ENCODE measurements at places on chromosomes 2 and 18.

DNA sequence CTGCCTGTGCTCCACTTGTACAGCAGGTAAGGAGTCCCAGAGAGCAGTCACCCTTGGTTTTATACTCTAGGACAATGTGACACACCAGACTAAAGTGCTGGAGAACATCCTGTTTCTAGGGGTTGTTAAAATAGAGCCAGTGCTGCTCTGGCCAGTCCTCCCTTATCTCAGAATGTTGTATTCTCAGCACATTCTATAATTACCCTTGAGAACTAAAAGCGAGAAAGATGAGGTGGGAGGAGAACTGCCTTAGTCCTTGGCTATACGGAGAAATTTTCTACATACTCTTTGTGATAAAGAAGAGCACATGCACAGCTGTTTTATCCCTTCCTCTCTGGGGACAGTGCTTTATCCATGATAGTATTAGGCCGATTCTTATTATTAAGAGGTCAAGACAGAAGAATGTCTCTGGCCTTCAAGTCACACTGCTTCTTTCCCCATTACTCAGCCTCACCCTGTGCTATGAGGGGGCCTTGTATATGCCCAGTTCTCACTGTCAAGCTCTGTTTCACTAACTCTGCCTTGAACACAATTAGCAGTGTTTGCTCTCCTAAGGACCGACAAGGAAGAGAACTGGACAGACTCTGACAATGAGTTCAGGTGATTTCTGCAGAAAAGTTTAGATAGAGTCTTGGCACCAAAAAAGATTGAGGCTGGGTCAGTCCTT is 385.8 kb downstream of the TRIB2 start:
- no peak for DNase-seq

DNA sequence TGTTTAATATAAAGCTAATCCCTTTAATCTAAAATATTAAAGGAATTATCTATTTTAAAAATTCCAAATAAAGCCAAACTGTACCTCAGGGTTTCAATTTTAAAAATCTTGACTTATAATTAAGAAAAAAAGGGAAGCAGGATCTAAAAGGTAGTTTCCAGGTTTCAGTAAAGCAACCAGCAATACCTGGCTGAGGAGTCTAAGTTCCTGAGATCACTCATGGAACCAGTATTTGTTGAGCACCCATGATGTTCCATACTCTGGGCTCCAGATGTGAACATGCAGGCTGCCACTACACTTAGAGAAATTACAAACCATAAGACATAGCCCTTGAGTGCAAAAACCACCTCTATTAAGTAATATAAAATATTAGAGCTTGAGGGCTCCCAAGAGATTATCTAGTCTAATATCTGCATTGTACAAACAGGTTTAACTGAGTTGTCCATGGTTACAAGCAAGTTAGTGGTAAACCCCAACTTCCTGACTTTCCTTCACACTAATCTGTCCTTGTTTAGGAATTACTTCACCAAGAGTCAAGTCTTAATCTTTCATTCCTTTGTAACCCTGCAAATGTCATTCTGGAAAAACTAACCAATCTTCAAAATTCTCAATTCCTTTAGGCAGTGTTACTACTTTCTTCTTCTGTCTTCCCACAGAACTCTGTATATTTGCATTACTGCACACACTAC is 49.2 kb downstream of the CLASP1 start:
- DNase-seq, result no peak

DNA sequence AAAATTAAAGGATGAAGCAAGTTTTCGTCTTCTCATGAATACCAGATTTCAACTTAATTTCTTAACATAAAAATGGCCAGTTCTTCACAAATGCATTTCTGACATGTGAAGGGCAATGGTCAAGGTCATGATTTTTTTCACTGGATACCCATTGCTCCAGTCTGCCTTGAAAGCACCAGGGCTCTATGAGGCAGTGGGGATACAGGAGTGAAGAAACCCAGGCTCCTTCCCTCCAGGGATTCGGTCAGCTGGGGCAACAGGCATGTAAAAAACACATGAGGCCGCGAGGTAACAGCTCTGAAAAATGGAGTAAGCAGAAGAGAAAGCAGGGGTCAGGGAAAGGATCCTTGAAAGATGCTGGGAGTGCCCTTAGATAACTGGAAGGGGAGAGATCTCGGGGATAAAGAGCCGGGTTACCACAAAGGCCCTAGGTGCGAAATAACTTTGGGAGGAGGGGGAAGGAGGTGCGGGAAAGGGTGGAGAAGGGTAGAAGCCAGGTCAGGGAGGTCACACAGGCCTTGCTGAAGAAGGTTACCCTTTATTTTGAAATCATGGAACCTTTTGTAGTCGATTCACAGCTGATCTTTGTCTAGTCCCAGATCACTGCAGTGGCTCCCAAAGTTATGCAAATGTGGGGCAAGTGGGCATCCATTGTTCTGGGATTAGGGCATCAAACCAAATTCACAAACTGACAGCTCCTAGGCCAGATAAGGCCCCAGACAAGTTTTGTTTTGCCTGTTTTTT is 5.2 kb upstream of the SPRED2 start:
- peak; percentile 44 for DNase-seq

DNA sequence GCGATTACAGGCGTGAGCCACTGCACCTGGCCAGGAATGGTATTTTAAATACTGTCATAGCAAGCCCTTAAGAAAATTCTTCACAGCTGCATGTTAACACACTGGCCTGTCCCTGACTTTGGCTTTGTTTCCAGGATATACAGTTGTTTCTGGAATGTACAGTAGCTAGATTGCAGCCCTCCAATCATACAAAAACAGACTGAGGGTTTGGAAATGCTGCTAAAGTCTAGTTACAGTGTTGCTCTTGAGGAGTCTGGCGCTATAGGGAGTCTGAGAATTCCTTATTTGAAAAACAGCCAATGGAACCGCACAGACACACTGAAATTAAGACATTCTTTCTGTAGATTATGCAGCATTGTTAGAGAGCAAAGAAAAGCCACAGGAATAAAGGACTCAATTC is 37.7 kb downstream of the STON1 start:
- no peak for DNase-seq

DNA sequence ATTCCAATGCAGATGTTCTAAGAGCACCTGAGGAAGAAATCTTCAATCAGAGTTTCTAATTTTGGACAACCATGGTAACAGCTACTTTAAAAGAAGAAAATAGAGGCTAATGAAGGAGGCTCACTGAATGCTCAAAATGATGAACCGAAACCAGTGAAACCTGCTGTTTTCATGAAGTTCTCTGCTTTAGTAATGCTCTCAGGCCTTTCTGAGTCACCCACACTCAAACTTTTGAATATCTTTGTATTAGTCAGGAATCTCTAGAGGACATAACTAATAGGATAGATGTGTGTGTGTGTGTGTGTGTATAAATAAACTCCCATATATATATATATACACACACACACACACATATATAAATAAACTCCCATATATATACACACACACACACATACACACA is 76.9 kb upstream of the RIT2 start:
- DNase-seq, result no peak

- DNase-seq, result peak; percentile 6
These were observed 248.8 kb upstream of the SLC39A10 start for GRCh38 chr2:195408196-195408595.

DNA sequence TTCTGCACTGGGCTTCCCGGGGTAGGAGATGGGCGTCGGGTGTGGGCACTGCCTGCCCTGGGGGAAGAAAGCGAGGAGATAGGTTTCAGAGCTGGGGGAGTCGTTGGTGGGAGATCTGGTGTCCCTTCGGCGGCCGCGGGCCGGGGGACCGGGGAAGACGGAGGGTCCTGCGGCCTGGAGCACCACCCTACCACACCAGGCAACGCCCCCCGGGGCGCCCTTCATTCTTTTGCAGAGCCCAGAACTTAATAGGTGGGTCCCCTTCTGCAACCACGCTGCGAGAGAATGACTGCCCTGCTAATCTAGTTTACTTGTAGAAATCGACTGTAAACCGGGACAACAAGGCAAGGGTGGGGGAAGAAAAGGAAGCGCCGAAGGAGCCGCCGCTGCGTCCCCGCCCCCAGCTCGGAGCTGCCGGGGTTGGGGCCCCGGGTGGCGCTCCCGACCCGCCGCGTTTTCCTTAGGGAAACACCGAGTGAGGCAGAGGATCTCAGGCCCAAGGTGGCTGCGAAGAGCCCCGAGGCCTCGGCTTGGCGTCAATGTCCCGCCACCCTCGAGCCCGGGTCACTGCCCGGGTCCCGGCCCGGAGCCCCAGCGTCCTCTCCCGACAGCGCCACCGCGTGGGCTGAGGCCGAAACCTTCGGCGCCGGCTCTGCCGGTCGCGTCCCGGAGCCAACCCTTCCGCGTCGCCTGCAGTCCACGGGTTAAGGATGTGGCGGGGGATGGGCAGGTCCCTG is 5.4 kb upstream of the SATB2 start:
- DNase-seq, result peak; percentile 71

DNA sequence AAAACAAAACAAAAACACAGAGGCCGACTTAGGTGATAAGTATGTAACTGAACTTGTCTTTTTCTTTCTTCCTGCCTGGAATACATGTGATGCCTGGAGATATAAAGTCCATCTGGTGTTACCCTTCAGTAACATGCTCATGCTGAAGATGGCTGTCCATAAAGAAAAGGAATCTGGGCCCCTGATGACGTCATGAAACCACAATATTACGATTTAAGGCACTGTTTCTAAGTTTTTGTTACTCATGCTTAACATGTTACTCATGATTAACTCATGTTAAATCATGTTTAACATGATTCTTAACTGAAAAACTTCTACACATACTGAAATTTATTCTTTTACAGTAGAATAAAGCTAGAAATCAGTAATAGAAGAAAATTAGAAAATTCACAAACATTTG is 49.0 kb downstream of the STRADB start:
- no peak for DNase-seq

- DNase-seq, result no peak
These were observed 55.9 kb downstream of the CACNB4 start for GRCh38 chr2:152042636-152043615.

DNA sequence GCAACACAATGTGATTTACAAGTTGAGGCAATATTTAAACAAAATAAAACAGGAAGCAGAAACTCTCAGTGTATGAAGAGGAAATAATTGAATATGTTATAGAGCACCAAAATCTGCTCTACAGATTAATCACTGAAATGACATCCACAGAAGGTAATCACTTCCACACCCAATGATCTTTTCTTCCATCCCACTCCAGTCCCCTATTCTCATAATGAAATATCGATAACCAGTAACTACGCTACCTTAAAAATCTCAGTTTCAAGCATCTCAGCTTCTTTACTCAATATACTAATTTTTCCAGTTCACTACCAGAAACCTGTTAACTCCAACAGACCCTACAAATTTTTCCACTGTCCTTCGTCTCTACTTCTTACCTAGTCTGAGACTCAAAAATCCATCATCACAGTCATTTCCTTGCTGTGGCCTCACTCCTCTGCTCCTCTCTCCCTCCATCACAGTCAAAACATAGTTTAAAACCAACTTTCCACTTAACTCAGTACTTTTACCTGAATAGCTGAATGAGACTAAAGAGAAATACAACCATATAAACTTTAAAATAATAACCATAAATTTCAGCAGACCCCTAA is 67.1 kb downstream of the MEMO1 start:
- no peak for DNase-seq

GRCh38 chr18:35029103-35029502 is 12.1 kb upstream of the MAPRE2 start:
- DNase-seq, result no peak

DNA sequence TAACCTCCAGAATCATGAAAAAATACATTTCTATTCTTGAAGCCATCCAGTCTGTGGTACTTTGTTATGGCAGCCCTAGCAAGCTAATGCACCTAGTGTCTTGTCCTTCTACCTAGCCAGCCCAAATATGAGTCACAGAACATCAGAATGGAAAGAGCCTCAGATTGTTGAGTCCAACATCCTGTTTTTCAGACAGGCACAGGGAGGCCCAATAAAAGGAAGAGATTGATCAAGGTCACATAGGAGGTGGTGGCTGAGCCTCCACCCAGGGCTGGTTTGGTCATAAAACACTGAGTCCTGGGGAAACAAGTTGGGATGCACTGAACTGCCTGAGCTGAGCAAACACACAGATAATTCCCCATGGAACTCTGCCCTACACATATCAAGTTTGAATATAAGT is 195.5 kb downstream of the TTC32 start:
- no peak for DNase-seq

GRCh38 chr2:23402205-23402740 is 17.3 kb downstream of the KLHL29 start:
- DNase-seq, result no peak

DNA sequence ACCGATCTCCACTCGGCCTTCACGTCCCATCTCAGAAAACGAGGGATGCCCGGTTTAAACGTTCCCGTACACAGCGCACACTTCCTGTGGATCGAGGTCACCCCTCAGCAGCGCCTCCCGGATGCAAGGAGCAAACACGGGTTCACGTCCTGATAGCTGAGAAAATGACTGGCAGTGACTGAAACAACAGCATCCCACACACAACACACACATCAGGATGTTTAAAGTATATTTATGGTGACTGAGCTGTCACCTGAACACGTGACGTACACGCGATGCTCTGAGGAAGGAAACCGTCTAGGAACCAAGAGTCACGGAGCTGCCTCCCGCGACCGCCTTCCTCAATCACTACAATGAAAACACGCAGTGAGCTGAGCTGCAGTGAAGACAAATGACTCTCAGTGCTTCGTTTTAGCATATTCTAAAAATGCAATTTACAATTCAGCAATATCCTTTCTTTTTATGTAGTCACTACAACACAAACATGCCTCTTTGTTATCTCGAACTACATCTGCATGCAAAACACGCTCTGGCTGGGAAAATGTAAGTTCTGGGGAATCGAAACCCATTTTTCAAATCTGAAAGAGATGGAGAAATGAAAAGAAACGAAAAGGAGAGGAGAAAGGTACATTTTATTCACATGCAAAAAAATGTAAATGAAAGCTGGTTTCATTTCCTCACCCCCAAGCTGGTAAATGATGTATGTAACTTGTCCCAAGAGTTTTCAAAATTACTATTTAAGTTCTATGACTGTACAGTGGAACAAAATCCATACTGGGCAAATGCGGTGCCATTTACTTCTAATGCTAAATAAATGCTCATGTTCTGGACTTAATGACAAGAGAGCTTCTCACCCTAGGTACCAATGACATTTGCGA is 19.8 kb downstream of the HDAC4 start:
- DNase-seq, result no peak

GRCh38 chr2:118974103-118974993 is 32.4 kb downstream of the MARCO start:
- no peak for DNase-seq

- DNase-seq, result no peak
These were observed 45.2 kb downstream of the ACVR1 start for GRCh38 chr2:157830696-157831570.

DNA sequence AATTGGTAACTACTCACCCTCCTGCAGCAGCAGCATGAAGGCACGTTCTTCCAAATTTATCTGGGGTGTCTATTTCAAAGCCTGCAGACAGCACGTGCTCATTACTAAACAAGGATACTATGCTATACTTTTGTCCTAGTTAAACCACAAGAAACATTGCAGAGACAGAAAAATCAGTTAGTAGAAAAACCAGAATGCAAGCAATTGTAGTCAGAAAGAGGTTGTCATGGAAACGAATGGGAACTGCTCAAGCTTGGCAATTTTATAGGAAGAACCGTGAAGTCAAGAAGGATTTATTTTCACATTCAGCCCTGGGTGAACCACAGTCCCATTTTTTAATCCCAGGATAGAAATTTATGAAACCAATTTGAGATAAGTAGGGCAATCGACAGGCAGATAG is 162.2 kb upstream of the PGAP1 start:
- no peak for DNase-seq

Data from SK-N-DZ (cell line).